ENCODE measurements at places on chromosomes 3 and 15.

DNA sequence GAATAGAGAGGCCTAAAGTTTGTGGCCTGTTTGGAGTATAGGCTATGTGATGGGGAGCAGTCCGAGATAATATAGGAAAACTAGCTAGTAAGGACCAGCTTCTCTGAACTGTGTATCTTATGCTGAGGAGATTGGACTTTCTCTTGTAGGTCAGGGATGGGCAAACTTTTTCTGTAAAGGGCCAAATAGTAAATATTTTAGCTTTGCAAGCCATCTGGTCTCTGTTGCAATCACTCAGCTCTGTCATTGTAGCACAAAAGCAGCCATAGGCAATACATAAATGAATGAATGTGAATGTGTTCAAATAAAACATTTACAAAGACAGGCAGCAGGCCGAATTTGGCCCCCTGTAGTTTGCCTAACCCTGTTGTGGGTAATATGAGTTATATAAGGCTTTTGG, 24.5 kb downstream of the TMOD3 start:
- DNase-seq = no peak

DNA sequence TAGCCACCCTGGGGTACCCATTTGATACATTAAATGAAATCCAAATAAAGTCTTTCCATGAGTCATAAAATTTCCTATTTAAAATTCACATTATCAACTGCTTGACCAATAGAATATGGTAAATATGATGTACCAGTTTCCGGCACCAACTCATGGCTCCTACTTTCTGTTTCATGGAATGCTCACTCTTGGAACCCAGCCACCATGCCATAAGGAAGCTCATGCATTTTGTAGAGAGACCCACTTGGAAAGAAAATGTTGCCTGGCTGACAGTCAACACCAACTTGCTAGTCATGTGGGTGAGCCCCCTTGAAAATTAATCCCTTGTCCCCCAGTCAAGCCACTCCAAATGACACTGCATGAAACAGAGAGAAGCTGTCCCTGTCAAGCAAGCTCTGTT, 57.2 kb downstream of the WWTR1 start:
- DNase-seq = no peak

- DNase-seq = no peak
These were observed 161.2 kb downstream of the MEGF11 start for GRCh38 chr15:66092053-66093016.

DNA sequence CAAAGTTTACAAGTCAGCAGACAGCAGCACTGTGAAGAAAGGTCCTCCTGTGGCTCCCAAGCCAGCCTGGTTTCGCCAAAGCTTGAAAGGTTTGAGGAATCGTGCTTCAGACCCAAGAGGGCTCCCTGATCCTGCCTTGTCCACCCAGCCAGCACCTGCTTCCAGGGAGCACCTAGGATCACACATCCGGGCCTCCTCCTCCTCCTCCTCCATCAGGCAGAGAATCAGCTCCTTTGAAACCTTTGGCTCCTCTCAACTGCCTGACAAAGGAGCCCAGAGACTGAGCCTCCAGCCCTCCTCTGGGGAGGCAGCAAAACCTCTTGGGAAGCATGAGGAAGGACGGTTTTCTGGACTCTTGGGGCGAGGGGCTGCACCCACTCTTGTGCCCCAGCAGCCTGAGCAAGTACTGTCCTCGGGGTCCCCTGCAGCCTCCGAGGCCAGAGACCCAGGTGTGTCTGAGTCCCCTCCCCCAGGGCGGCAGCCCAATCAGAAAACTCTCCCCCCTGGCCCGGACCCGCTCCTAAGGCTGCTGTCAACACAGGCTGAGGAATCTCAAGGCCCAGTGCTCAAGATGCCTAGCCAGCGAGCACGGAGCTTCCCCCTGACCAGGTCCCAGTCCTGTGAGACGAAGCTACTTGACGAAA, 24.2 kb downstream of the STARD5 start:
- DNase-seq = no peak

- no peak for DNase-seq
These were observed 509.7 kb downstream of the TUSC7 start for GRCh38 chr3:117219296-117219695.

GRCh38 chr3:69675786-69676530, 63.3 kb upstream of the MITF start:
- DNase-seq = no peak

GRCh38 chr3:125011941-125012340, 43.9 kb downstream of the HEG1 start:
- DNase-seq = no peak

- no peak for DNase-seq
These were observed 2.0 kb upstream of the ST8SIA2 start for GRCh38 chr15:92391640-92392039.

DNA sequence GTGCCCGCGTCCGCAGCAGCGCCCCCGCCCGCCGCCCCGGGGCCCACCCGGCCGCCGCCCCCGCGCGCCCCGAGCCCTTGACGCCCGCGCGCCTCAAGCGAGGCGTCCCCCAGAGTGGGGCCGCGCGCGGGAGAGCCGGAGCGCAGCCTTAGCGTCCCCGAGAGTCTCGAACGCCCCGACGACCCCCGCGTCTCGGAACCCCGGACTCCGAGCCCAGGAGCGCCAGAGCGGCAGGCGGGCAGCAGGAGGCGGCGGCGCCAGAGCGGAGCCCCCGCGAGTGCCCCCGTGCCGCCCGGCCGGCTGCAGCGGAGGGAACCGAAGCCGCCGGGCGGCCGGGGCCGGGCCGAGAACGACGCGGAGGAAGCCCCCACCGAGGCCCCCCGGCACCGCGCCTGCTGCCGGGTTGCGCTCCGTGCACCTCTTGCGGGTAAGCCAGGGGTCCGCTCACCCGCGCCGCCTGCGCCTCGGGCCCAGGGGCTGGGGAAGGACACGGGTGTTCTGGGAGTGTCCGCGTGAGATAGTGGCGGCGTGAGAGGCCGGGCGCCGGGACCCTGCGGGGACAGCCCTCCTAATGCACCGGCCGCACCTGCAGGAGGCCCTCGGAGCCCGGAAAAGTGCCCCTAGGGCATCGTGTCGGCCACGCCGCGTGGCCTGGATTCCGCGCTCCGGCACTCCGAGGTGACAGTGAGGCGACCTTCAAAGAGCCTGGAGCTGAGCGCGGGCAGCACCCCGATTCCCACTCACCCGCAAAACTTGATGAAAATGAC, 52.0 kb upstream of the ULK4 start:
- peak; percentile 26 for DNase-seq

DNA sequence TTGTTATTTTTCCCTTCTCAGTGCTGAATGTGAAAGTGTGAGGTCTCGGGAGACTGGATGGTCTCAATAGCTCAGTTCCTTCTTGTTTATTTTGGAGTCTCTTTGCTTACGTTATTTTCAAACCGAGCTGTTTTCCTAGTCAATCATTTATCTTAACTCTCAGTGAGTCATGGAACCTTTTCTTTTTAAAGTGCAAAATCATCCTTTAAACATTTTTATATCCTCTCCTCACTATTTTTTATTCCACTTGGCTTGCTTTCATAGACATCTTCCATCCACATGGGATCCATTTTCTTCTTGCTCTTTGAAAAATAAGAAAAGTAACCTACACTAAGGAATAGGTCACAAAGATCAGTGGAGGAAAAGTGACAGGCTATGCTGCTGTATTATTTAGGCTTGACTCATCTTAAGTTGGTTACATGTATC, 497.8 kb downstream of the NAALADL2 start:
- DNase-seq = no peak

DNA sequence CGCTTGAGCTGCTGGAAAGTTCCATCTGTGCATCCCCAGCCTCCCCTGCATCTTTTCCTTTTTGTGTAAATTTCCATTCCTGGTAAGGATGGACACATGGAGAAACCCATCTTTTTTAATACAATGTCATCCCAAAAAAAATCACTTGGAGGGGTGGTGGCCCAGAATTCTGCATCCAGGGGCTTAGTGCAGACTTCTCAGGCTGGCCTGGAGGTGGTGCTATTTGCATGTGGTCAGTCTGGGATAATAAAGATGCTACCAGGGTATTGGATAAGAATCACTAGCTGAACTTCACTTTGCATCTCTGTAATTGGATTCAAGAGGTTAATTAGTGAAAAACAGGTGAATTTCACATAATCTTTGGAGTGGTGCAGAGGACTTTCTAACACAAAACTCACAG, 1.8 kb upstream of the ZSCAN2 start:
- no peak for DNase-seq

GRCh38 chr3:171878461-171879225, 35.5 kb downstream of the TMEM212 start:
- DNase-seq = no peak

GRCh38 chr3:158701420-158702065, 29.1 kb upstream of the LXN start:
- DNase-seq = no peak

DNA sequence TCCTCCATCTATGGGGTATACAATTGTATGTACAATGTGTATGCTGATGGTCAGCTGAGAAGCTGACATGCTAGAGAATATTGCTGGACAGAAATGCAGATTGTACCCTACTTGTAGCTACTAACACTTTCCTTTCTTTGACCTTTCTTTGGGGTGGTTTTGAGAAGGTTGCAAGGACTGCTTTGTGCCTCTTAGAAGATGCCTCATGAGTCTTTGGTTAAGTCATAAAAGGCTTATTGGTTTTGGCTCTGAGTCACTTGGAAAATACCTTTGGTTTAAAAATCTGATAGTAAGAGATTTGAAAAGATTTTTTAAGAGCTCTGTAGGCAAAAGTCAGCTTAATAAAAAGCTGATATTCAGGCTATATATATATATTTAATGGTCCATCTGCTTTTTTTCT, 71.5 kb downstream of the ZMAT3 start:
- no peak for DNase-seq

DNA sequence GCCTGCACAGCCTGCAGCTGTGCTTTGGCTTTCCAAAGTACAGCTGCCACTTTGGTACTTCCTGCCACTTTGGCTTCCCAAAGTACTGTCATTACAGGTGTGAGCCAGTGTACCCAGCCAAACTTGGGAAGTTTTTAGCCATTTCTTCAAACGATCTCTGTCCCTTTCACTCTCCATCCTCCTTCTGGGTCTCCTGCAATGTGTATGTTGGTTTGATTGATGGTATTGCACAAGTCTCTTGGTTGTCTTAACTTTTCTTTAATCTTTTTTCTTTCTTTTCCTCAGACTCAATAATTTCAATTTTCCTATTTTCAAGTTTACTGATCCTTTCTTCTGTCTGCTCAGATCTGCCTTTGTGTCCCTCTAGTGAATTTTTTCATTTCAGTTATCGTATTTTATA, 99.3 kb upstream of the CFAP20DC start:
- no peak for DNase-seq

GRCh38 chr3:186002884-186003472, 65.2 kb upstream of the TRA2B start:
- DNase-seq = no peak

GRCh38 chr3:13403847-13404246, 16.3 kb downstream of the NUP210 start:
- DNase-seq = no peak

DNA sequence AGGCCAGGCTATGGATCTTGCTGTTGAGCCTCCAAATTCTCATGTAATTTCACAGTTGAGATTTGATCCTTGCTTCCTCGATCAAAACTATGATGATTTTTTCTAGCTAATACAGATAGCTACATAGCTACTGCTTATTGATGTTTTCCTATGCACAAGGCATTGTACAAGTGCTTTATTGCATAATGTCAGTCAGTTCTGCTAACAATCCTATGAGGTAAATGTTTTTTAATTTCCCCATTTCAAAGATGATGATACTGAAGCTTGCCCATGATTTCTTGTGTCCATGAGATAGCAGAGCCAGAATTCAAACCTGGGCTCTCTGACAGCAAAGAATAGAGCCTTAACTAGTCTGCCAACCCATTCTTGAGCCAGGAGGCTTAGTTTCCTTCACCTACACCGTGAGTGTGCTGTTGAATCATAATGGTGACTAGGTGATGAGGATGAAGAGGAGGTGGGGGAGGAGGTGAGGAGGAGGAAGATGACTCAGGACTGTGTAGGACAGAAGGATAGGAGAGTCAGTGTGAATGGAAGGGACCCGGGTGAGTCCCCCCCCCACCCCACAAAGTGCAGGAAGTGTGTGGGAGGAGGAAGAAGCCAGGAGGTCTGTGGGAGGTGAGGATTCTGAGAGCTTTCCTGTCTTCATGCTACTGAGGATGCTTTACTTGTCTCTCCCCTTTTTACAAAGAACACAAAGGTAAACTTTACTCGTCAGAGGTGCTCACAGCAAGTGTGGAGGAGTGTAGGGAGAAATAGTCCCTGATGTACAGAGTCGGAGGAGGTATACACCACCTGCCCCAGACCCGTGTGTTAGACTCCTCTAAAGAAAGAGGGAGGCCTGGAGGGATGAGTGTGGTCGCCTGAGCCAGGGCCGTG, 3.6 kb downstream of the TAGLN3 start:
- peak; percentile 88 for DNase-seq

DNA sequence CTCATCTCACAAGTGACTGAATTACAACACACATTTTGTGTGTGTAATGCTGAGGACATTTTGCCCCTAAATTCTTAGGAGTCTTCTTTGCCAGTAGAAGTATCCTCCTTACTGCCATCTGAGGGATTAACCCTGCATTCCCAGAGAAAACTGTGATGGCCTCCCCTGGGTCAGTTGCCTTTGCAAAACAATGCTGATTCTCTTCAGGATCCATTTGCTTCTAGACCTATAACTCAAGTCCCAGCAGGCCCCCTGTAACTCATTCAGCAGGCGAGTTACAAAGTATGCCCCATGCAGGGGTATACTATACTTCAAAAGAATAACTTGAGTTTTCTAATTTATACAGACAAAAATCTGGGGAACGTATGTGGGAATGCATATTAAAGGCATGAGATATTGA, 6.6 kb upstream of the MCF2L2 start:
- no peak for DNase-seq

DNA sequence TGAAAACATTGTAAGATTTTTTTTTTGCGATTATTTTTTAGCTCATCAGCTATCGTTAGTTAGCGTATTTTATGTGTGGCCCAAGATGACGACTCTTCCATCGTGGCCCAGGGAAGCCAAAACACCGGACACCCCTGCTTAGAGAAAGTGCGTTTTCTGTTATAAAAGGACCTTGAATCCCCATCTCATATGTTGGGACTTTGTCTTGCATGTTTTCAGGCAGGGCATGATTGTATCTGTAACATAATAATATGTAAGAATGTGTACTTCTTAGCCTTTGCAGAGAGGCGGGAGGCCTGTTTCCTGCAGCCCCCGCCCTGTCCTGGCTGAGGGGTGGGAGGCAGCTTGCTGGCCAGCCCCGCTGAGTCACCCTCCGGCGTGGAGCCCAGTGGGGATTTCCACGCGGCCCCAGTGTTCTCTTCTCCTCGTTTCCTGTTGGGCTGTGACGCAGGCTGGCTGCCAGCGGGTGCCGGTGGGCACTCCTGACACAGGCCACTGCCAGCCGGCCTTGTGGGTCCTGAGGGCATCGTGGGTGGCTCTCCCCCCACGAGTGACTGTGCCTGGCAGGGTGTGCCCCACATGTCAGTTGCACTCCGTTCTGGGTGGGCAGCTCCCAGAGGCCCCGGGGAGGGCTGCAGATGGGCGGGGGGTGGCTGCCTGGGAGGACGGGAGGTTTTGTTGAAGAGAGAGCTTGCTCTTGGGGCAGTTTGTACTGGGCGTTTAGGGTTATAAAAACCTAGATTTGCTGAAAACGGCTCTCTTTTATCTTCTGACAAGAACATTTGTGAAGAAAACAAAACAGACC, 55.6 kb downstream of the SMAD3 start:
- DNase-seq = peak; percentile 82

GRCh38 chr3:142332390-142332789, 107.0 kb upstream of the GK5 start:
- DNase-seq = no peak

GRCh38 chr15:101121511-101122090, 130.2 kb downstream of the CHSY1 start:
- peak; percentile 34 for DNase-seq
